ENCODE measurements at places on chromosomes 16 and 17.

GRCh38 chr16:84483882-84484565 is 20.4 kb downstream of the MEAK7 start:
- DNase-seq, result no peak

GRCh38 chr16:49344401-49344800 is 29.2 kb upstream of the C16orf78 start:
- no peak for DNase-seq

GRCh38 chr17:62823111-62823893 is 15.2 kb upstream of the MARCHF10 start:
- DNase-seq, result no peak

- no peak for DNase-seq
Observed at GRCh38 chr16:81718637-81719036, 60.5 kb upstream of the PLCG2 start.

- DNase-seq, result no peak
Observed at GRCh38 chr16:29909391-29909790, 9.1 kb downstream of the ASPHD1 start.

DNA sequence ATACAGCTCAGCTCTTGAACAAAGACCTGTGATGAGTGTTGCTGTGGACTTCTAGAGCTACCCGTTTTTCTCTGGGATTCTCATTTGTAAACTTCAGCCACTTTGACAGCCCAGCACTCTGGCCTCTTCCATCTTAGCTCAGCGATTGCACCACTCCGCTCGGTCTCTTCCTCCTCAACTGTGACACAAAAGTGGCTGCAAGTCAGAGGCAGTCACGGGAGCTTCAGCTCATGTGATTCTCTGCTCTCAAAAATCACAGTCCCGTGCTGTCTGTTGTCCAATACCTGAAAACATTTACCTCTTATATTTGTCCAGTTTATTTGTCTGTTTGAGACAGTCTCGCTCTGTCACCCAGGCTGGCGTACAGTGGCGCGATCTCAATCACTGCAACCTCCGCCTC is 75.7 kb upstream of the DNAH17 start:
- no peak for DNase-seq

Data from stimulated activated CD4-positive, alpha-beta T cell treated with anti-CD3 and anti-CD28 coated beads, Interleukin-15, amount 100 ng/mL, for 48 hours (primary cell).